ENCODE measurements at places on chromosomes 12 and 14.

DNA sequence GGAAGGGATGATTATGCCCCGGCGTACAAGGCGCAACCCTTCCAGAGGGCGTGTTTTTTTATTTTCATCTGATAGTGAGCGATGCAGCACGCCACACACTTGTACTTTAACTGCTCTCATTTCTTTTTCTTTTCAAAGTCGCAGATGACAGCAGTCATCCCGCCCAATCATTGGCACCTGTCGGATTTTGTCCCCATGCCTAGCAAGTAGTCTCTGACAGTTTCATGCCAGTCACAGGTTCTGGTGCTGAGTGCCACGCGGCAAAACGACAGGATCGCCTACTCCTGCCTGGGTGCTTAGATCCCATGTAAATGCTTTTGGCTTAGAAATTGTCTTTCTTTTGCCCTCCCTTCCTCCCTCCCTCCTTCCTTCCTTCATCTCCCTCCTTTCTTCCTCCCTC lies 117.7 kb downstream of the GLT1D1 start:
- no peak for DNase-seq

- DNase-seq, result no peak
Observed at GRCh38 chr12:116136340-116136739, 141.2 kb downstream of the MED13L start.

GRCh38 chr12:53345486-53346188 lies 9.5 kb upstream of the SP7 start:
- DNase-seq, result no peak

DNA sequence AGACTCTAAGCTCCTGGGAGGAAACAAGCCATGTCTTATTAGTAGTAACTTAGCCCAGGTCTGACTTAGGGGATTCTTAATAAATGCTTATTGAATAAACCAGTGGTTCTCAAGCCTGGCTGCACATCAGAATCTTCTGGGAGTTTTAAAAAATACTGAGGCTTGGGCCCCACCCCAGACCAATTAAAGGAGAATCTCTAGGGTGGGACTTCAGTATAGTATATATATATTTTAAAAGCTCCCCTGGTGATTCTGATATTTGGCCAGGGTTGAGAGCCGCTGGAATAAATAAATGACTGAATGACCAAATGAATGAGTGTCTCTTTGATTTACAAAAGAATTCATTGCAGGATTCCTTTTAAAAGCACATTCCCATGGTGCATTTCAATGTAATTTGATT lies 151.5 kb upstream of the GSC start:
- DNase-seq, result no peak

DNA sequence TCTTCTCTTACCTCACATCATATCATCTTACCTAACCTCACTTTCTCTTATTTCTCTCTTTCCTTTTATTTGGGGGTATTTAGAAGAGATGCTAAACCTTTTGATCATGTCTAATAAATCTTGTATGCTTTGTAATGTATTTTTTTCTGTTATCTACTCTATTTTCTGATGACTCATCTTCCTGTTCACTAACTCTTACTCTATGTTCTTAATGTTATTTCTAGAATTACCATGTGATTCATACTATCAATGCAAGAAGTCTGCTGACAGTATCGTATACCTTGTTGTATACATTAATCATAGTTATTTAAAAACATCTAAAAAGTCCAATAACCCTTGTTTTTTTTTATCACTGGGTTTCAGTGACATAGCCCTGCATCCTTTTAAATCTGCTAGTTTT lies 62.3 kb downstream of the MGAT4C start:
- DNase-seq, result no peak

- no peak for DNase-seq
Observed at GRCh38 chr12:124709722-124710687, 142.6 kb upstream of the NCOR2 start.

GRCh38 chr12:42284876-42285275 lies 41.0 kb downstream of the ZCRB1 start:
- DNase-seq, result no peak

- no peak for DNase-seq
Observed at GRCh38 chr12:67068761-67069450, 200.3 kb upstream of the CAND1 start.

- DNase-seq, result peak; percentile 49
Observed at GRCh38 chr14:106044949-106045596, 518.7 kb downstream of the TMEM121 start.

DNA sequence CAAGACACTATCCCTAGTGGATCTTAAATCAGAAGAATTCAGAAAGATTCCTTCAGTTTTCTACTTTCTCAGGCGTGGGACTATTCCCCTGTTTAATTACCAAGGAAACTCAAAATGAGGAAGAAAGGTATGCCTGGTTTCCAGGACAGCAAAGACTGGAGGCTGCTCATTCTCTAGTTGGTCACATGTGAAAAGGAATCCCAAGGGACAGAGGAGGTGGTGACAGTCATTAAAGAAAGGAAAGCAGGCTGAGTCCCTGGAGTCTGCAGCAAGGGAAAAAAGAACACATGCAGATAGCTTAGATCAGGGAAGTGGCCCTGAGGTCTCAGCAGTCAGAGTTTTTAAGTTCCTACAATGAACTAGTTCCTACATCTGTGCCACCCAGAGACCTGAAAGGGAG lies 165.4 kb upstream of the CCDC198 start:
- no peak for DNase-seq

GRCh38 chr12:62722971-62723680 lies 211.8 kb downstream of the PPM1H start:
- no peak for DNase-seq

DNA sequence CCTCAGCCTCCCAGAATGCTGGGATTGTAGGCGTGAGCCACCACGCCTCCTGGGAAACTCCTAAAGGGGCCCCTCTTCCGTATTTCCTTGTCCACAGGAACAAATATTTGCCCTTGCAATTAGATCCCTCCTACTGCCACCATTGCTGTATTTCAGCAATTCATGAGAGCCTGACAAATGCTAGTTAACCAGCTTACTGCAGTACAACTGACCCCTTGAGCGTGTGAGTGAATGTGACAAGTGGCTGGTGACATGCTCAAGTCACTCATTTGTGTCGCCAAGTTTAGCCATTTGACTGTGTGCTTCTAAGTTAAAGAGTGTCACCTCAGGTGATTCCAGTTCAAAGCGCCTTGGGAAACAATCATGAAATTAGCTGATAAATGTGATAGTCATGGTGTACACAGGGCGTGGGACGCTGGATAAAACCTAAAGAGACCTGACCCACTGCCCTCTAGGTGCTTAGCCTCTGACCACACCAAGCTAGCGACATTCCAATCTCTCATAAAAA lies 56.1 kb upstream of the MAP1LC3B2 start:
- DNase-seq, result no peak

DNA sequence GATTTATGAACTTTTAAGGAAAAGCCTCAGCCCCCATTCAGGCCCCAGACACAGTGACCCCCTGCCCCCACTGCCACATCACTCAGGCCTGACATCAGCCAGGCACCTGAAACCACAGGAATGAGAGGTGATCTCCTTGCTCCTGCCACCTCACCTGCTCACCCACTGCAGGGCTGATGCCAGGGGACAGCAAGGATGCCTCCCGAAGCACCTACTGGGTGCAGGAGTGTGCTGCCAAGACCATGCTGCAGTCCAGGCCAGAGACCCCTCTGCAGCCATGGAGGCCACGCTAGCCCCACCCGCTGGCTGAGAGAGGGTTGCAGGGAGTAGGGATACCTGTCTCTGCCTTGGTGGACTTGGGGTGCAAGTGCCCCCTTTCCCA lies 18.6 kb upstream of the KRT7 start:
- no peak for DNase-seq

- no peak for DNase-seq
Observed at GRCh38 chr12:4743046-4743445, 22.8 kb downstream of the GALNT8 start.

DNA sequence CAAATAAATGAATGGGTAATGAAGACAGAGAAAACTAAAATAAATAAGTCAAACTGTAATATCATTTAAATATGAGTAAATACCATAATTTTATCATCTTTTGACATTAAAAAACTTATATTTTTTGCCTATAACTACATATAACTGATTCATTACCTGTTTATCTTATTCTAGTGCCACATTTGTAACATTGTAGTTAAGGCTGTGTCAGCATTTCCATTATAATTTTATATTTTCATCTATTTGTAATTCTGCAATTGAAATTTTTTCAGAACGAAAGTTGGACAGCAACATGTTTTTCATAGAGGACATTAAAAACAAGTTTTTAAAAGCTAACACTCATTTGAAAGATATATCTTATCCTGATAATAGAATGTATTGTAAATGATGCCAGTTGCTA lies 1286.5 kb downstream of the LRFN5 start:
- DNase-seq, result no peak

DNA sequence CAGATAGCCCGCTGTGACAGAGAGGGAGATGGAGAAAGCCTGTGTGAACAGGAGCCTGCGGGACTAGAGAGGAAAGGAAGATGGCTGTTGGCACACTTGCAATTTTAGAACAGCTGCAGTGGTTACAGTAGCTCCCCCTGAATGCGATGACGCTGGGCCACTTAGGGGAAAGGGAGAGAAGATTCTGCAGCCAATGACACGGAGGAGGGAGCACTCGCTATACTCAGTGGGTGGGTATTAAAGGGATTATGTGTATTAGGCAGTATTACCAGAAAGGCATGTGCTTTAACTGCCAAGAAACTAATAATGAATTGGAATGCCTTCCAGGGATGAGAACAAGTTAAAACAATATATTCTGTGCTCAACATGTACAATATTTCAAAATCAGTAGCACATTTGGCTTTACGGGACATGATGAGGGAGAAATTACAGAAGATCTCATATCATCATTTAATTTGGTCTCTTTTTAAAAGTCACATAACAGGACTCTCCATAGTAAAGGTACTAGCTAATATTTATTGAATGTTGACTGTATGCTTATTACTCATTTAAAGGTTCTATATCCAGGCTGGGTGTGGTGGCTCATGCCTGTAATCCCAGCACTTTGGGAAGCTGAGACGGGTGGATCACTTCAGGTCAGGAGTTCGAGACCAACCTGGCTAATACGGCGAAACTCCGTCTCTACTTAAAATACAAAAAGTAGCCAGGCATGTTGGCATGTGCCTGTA lies 35.9 kb upstream of the FOS start:
- DNase-seq, result no peak

- no peak for DNase-seq
Observed at GRCh38 chr14:22505697-22506377, 83.2 kb downstream of the DAD1 start.

GRCh38 chr12:111352296-111352993 lies 16.4 kb downstream of the PHETA1 start:
- DNase-seq, result no peak

DNA sequence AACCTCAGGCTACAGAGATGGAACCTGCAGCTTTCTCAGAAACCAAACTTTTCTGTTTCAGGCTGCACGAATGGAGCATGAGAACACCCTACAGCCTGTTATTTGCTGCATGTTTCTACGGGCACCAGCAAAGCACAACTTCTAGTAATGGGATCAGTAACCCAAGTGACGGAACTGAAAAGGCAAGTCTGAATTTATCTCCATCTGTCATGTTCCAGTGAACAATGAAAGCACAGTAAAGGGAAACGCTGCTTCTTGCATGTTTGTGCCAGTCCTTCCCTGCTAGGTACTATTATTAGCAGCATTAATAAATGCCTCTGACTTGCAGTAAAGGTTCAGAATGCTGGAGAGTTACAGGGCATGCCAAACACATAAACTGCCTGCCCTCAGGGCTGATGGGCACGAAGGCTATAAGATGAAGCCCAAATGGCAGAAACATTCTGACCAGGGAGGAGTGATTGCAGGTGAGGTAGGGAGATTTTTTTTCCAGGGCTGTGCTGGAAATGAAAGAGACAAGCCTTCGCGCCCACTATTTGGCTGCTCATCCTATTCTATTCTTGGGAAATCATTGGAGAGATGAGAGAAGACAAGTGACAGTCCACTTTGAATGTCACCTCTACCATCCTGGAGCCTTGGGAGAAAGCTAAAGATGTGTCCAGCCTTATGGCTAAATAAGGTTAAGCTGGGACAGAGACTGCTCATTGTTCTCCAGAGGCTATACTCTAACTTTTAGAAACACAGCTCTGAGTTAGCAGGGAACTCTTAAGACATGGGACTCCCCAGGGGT lies 100.4 kb upstream of the PLXNC1 start:
- DNase-seq, result no peak

DNA sequence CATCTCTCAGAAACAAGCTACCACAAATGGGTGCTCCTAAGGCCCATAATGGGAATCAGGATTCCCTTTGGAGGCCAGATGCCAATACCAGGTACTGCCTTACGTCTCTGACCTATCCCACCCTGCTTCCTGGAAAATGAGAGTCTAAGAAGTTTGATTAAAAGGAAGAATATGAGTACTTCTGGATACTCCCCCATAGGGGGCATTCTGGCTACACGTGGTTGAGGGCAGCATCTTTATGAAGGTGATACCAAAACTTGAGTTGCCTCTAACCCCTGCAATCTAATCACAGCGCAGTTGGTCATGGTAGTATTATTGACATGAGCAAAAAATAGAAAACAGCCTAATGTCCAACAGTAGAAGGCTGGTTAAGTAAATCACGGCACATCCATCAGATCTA lies 184.2 kb upstream of the LHX5 start:
- DNase-seq, result no peak

DNA sequence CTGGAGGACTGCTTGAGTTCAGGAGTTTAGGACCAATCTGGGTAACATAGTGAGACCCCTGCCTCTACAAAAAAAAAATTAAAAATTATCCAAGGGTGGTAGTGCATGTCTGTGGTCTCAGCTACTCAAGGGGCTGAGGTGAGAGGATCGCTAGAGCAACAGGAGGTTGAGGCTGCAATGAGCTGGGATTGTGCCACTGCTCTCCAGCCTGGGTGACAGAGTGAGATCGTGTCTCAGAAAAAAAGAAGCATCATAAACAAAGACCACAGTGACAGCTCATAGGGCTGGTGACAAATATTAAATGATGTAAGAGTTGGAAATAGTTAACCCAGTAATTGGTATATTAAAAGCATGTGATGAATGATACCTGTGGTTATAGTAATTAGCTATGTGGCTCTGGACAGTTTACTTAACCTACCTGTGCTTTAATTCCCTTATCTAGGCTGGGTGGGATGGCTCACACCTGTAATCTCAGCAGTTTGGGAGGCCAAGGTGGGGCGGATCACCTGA lies 68.0 kb downstream of the GSC start:
- no peak for DNase-seq

DNA sequence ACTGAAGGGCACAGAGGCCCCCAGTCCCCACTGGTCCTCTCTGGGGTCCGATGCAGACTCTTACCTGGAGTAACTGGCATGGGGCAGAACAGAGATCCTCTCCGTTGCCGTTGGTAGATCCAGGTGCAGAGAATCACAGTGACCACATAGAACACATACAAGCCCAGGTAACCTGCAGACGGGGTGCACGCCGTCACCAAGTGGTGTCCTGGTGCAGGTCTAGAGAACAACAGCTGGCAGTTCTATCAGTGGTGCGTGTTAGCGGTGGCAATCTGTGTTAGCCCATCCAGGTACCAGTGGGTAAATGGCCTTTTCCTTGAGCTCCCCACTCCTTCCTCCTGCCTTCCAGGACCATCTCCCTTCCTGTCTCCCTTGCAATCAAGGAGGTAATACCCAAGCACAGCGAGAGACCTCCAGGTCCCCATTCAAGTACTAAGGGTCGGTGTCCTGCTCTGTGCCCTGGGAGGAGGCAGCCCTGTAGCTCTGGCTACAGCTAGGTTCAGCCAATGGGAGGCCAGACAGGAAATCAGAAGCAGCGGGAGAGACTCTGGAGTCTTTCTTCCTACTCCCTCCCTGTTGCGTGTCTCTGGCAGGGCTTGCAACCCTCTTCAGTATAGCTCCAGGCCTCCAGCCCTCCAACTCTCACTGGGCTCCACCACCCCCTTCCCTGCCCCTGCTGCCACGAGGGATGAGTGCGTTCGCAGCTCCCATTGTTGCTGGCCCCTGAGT lies 15.8 kb downstream of the SLC8B1 start:
- DNase-seq, result no peak

GRCh38 chr12:62332598-62332997 lies 72.4 kb downstream of the USP15 start:
- no peak for DNase-seq

Measured in activated naive CD4-positive, alpha-beta T cell (primary cell).